Activated CD4-positive, alpha-beta T cell treated with anti-CD3 and anti-CD28 coated beads, Interleukin-2, amount 50 U/mL, for 48 hours (primary cell): ENCODE measurements at places on chromosomes 2 and 18.

- DNase-seq, result no peak
Observed at GRCh38 chr2:10165282-10165681, 42.7 kb downstream of the RRM2 start.

GRCh38 chr2:206836722-206837121, 71.3 kb downstream of the FASTKD2 start:
- no peak for DNase-seq

- no peak for DNase-seq
Observed at GRCh38 chr2:235005603-235006259, 53.9 kb downstream of the SH3BP4 start.

- no peak for DNase-seq
Observed at GRCh38 chr2:233901367-233901766, 15.8 kb upstream of the TRPM8 start.

DNA sequence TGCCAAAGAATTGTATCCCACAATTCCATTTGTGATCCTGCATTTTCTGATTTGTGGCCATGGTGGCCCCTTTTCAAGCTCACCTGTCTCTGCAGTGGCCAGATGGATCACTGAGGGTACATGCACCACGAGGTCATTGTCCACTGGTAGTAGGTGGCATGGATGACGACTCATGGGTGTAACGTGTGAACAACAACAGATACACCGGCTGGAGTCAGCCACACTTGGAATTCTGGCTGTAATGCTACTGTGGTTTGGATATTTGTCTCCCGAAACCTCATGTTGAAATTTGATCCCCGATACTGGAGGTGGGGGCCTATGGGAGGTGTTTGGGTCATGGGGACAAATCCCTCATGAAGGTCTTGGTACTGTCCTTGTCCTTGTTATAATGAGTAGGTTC, 102.2 kb upstream of the TAF1B start:
- no peak for DNase-seq

GRCh38 chr2:134252092-134252750, 1.7 kb upstream of the MGAT5 start:
- DNase-seq, result peak; percentile 66
